ENCODE measurements at places on chromosomes 5 and 9. TPM values are rescaled to one million over a fixed set of nuclear protein-coding genes. Genes with fewer than 3 reads are reported as not detected.

C9orf43 gene
- 0.84 TPM for total RNA-seq

ZMAT2 gene
- 46.1 TPM for total RNA-seq

DNA sequence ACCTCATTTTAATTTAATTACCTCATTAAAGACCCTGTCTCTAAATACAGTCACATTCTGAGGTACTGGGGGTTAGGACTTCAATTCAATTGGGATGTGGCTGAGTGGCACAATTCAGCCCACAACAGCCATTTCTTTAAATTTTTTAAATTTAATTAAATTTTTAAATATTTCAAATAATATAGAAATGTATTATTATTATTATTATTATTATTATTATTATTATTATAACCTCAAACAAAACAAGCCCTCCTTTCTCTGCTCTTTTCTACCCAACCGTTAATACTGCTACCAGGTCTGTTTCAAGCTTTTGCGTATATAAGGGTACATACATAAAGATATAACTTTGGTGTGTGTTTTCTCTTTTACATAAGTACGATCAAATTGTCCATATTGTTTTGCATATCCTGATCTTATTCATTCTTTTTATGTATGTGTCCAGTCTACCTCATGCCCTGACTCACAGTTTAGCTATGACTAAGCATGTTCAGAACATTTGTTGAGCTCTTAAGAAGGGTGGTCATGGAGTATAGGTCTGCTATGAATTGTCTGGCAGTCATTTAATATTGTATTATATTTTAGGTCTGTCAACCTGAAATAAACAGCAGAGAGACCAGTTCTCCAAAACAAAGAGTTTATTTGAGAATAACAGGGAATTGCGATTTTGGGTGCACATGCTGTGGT, 16.1 kb upstream of the RAB14 start:
- no peaks in the 10 kb centered on the region for H3K36me3 ChIP-seq
- no peak for DNase-seq
- no peak overlapping the region for H3K27ac ChIP-seq
- no peaks in the 10 kb centered on the region for H3K27me3 ChIP-seq
- no peak overlapping the region for H3K4me3 ChIP-seq
- peaks cover 2% of the 10 kb centered on the region for H3K4me1 ChIP-seq

GRCh38 chr9:77819657-77820056, 171.5 kb upstream of the GNA14 start:
- no peaks in the 10 kb centered on the region for H3K36me3 ChIP-seq
- no peaks in the 10 kb centered on the region for H3K4me1 ChIP-seq
- no peak overlapping the region for H3K27ac ChIP-seq
- DNase-seq, result no peak
- no peaks in the 10 kb centered on the region for H3K27me3 ChIP-seq
- no peak overlapping the region for H3K4me3 ChIP-seq

- DNase-seq, result no peak
- no peaks in the 10 kb centered on the region for H3K4me1 ChIP-seq
- H3K36me3 ChIP-seq, result no peaks in the 10 kb centered on the region
- H3K4me3 ChIP-seq, result no peak overlapping the region
- H3K27ac ChIP-seq, result no peak overlapping the region
Observed at GRCh38 chr5:156356238-156356637, 29.3 kb downstream of the SGCD start.

DNA sequence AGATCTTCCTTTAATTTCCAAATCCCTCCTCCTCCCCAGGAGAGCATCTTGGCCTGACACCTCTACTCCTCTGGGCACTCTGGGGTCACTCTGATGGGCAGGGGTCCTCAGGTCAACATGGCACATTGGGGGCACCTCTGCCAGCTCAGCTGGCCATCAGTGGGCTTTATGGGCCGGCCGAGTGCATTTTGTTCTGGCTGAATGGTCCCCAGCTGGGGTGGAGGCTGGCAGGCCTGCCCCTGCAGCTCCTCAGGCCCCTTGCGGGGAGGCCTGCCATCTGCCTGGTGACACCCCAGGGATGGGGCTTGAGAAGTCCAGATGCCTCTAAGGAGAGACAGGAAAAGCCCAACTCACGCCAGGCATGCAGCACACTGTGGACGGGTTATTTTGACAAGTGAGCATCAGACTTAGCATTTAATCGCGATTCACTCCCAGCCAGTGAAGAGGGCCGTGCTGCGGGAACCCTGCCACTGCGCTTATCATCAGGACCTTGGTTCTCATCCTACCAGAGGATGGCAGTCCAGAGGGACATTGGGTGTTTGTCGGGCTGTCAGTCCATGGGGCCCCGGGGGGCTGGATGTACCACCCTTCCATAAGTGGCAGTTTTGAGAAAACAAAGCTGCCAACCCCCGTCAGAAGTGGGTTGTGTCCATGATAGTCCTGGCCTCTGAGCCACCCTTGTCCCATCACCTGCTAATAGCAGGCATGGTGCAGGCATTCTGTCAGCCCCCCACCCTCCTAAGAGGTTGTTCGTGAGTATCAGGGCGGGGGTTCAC, 21.7 kb downstream of the PHF2 start:
- H3K4me1 ChIP-seq, result peaks cover 3% of the 10 kb centered on the region
- no peaks in the 10 kb centered on the region for H3K27me3 ChIP-seq
- H3K36me3 ChIP-seq, result no peaks in the 10 kb centered on the region
- no peak overlapping the region for H3K4me3 ChIP-seq

Data from ovary (tissue), 10 donors.